ENCODE measurements at places on chromosomes 13 and 19. TPM values are rescaled to one million over a fixed set of nuclear protein-coding genes. Genes with fewer than 3 reads are reported as not detected.

DNA sequence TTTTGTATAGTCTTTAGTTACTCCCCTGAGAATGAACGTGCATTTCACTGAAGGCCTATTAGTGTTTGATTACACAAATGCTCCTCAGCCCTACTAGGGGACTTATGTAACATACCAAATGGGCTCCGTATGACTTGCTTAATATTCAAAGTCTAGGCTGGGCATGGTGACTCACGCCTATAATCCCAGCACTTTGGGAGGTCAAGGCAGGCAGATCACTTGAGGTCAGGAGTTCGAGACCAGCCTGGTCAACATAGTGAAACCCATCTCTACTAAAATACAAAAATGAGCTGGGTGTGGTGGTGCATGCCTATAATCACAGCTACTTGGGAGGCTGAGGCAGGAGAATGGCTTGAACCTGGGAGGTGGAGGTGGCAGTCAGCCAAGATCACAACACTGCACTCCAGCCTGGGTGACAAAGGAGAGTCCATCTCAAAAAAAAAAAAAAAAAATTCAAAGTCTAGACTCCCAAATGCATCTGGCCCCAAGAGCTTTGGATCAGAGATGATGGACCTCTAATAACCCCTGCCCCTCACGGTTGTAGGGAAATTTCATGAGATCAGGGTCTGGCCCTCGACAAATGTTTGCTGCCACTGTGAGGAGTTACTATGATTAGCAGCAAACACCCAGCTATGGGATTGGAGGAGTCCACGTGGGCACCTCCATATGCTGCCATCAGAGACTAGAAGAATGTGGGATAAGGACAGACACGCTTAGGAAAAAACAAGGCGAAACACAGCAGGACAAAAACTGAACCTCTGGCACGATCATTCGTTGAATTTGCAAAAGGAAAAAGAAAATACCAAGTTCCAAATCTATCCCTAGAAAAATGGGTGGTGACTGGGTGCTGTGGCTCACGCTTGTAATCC is 4.6 kb downstream of the FBXO17 start:
- no peak for DNase-seq

DNA sequence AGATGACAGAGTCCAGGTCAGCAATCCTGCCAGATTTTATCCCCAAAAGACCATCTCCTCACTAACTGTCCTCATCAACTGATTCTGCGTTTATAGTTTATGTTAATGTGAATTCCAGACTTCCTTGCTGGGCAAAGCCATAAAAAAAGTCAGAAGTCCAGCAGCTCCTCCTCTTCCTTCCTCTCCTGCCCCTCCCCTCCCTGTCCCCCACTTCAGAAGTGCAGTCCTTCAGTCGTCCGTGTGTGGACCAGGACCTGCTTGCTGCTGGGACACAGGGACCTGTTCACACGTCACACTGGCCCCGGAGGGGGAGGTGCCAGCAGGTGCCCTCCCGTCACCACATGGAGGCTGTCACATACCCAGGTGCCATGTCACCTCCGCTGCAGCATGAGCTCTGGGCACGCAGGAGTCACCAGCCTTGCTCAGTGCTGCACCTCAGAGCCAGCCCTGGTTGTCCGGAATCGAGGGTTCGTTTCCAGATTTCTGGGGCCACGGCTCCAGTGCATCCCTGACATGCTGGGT is 4.0 kb upstream of the MCF2L start:
- no peak for DNase-seq

DNA sequence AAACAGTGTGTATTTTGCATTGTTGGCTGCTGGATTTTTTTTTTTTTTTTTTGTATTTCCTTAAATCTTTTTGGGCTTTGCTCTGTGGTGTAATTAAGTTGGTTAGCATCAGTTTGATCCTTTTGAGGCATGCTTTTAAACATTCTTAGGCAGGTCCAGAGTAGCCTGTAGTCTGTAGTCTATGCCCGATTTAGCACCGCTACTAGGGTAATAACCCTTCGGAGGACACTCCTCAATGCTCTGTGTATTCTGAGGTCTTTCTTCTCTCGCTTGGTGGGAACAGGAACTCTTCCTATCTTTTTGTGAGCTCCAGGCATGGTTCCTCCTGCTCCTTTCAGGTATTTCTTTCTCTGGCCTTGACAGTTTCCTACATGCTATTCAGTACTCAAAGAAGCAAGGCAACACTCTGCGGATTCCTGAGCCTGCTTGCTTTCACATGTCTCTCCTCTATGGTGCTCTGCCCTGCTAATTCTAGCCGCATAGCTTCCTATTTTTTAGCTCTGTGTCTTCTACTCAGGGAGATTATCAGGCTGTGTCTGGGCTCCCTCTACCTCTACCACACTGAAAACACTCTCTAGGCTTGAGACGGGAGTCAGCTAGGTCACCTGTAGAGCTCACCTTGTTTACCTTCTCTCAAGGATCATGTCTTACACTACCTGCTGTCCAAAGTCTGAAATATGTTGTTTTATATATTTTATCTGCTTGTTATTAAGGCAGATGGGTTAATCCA is 195.1 kb downstream of the NDFIP2 start:
- DNase-seq = no peak

GRCh38 chr19:46748325-46749109 is 2.3 kb upstream of the STRN4 start:
- peak; percentile 59 for DNase-seq

THSD8 gene
- not detected for total RNA-seq

GRCh38 chr13:32107474-32107873 is 75.9 kb downstream of the FRY start:
- DNase-seq = peak; percentile 16

Data from RPMI7951 (cell line).